ENCODE measurements at places on chromosomes 7 and 10. TPM values are rescaled to one million over a fixed set of nuclear protein-coding genes. Genes with fewer than 3 reads are reported as not detected.

Gene UCMA
- polyA plus RNA-seq, result not detected

Gene MYOF
- not detected for polyA plus RNA-seq

Gene AGAP3
- 6.0 TPM for polyA plus RNA-seq

Gene SDK1
- not detected for polyA plus RNA-seq

DNA sequence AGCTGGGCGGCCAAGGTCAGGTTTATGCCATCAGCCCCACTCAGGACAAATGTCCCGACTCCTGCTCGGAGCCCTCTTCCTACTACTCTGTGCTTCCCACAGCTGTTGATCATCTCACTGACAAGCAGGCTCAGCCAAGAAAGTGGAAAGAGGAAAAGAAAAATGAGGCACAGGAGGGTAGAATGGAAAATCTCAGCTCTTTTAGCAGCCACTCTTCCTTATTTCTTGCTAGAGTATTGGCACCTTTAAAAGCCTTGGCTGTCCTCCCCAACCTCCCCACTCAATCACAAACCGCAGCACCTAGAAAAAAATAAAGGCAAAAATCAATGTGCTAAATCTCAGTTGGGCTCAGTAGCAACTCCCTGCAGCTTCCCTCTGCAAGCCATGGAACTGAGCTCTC, 35.3 kb upstream of the AGK start:
- H3K4me1 ChIP-seq, result peaks cover 7% of the 10 kb centered on the region
- no peak overlapping the region for H3K4me3 ChIP-seq
- no peak overlapping the region for H3K27ac ChIP-seq
- no peak for DNase-seq
- H3K27me3 ChIP-seq, result peaks cover 45% of the 10 kb centered on the region

DNA sequence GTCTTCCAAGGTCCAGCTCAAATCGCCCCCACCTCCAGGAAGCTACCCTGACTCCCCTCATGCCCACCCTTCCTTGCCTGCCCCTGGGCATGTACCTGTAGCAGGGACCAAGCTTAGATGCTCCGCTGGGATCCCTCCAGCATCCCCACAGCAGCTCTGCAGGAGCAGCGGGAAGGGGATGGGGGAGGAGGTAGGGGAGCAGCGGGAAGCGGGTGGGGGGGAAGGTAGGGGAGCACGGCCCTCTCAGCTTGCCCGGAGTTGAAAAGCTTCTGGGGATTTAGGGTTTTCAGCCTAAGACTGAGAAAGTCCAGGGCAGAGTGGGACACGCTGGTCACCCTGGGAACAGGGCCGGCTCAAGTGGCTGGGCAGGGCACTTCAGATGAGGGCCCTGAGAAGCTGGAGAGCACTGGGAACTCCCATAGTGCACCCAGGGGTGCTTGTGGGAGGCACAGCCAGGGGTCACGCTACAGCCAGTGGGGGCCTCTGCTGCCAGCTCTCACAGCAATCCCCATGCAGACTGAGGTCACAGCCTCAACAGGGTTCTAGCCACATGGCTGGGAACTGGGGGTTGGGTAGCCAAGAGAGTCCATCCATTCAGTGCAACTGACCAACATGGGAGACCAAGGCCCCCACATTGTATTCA, 13.4 kb downstream of the WDR86 start:
- no peaks in the 10 kb centered on the region for H3K36me3 ChIP-seq
- peaks cover 1% of the 10 kb centered on the region for H3K27me3 ChIP-seq
- peaks cover 7% of the 10 kb centered on the region for H3K4me1 ChIP-seq
- no peak overlapping the region for H3K27ac ChIP-seq

DNA sequence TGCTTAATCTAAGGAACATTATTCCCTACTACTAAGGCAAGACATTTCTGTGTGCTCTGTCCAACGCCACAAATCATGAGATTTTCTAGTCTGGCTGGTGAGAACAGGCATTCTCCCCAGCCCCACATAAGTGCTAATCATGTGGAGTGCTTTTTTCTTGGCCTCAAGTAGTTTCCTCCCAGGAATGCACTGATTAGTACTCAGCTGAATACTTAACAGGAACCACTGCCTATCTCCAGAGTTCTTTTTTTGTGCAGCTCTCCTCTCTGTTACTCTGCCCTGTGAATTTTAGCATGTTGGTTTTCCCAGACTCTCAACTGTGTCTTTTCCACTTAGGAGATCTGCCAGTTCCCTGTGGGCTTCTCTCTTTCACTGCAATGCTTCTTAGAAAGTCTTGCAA, 1098.5 kb upstream of the LRRTM3 start:
- no peak overlapping the region for H3K4me3 ChIP-seq
- no peaks in the 10 kb centered on the region for H3K27me3 ChIP-seq
- no peaks in the 10 kb centered on the region for H3K36me3 ChIP-seq
- H3K27ac ChIP-seq, result no peak overlapping the region

DNA sequence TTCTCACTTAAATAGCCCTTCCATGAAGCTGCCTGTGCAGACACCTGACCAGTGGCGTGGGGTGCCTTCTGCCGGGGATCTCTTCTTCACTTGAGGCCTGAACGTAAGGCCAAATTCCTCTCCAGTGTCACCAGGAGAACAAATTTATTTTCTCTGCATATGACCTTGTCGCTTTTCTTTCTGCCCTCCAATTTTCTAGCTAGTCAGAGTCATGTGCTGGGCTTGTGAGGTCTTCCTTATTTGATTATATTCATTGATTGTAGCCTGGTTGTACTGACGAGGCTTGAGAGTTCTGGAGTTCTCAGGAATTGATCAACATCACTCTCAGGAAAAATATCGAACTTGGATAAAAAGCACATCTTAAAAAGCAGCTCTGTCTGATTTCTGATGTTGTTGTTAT, 255.7 kb downstream of the BUB3 start:
- peaks cover 14% of the 10 kb centered on the region for H3K36me3 ChIP-seq
- no peak for DNase-seq
- no peaks in the 10 kb centered on the region for H3K4me1 ChIP-seq
- no peak overlapping the region for H3K27ac ChIP-seq
- H3K27me3 ChIP-seq, result peaks cover 2% of the 10 kb centered on the region
- no peak overlapping the region for H3K4me3 ChIP-seq

DNA sequence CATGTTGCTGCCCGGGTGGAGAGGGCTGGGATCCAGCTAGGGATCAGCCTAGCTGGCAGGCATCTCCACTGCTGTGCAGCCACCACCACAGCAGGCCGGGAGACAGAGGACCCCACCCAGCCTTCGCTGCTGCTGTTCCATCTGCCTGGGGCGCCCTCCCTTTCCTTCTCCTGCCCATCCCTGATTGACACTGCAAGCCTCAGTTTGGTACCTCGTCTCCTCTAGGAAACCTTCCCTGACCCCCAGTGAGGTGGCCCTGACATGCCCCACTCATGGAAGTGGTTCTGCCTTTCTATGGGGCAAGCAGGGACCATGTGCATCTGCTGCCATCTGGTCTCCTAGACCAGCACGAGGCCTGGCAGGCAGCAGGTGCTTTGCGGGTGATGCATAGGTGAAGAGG, 30.4 kb upstream of the DPYSL4 start:
- peak overlapping the region; percentile 66 for H3K27ac ChIP-seq
- H3K36me3 ChIP-seq, result no peaks in the 10 kb centered on the region
- H3K27me3 ChIP-seq, result no peaks in the 10 kb centered on the region
- no peak for DNase-seq
- peaks cover 10% of the 10 kb centered on the region for H3K4me1 ChIP-seq

- no peak for DNase-seq
- no peak overlapping the region for H3K27ac ChIP-seq
- no peaks in the 10 kb centered on the region for H3K4me1 ChIP-seq
- H3K4me3 ChIP-seq, result no peak overlapping the region
These were observed 108.9 kb upstream of the HDAC9 start for GRCh38 chr7:18386607-18387006.

Data from naive thymus-derived CD8-positive, alpha-beta T cell (primary cell).